ENCODE measurements at places on chromosomes 1 and 21. TPM values are rescaled to one million over a fixed set of nuclear protein-coding genes. Genes with fewer than 3 reads are reported as not detected.

The DMBX1 gene
- total RNA-seq = not detected

The DNAJC28 gene
- 3.0 TPM for total RNA-seq

The APOBEC4 gene
- total RNA-seq = 0.14 TPM

DNA sequence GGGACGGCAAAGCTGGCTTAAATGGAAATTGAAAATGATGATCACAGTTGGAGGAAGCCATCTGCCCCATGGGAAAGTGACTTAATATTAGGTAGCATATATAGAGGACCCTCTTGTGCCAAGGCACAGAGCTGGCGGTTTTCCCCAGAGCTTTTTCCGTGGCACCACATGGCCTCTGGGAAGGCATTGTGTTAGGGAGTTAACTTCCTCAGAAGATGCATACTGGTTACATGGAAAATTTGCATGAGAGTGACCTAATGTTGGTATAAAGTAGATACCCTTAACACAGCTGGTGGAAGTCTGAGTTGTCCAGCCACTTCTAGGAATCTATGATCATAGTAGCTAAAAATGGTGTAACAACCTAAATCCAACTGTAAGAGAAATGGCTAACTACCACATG, 27.3 kb downstream of the CAP1 start:
- DNase-seq = no peak

DNA sequence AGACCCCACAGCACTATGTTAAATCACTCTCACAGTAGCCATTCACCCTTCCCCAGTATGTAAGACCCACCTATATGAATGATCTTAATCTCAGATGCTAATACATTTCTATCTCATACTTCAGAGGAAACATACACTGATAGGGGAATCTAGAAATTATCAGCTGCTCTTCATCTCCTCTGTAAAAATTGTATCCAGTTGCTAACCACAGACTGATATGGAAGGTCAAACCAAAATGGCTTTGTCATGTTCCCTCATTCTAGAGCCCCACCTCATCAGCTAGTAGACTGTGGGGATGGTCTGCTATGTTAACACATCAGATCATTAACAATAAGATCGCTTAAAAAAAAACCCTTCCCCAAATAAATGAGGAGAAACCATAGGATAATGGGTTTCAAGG, 71.7 kb downstream of the UBR4 start:
- no peak for DNase-seq

DNA sequence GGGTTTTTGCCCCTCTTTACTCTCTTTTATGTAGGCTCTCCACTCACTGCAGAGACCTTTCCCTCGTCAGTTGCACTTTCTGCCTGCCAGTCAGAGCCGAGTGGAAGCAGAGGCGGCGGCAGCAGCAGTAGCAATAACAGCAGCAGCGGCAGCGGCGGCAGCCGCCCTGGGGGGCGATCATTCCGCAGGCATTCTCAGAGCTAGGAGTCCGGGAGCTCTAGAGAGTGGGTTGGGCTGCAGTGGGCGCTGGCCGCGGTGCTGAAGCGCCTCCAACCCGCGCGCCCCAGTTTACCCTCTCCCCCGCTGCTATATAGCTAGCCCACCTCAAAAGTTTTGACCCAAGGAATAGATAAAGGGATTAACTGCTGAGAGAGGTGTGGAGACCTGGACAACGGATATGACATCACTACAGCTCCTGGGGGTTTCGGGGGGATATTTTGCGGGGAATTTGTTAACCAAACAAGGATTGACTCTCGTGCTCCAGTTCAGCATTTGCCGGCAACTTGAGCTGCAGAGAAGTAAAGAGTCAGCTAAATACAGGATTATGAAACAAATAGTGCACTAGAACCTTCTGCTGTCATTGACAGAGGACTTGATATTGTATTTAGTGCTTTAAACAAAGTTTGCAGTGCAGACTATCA, at the start of gene OLFM3:
Gene OLFM3 (minus strand): TSS at position 102 of the 641 bp plus-strand sequence.
- DNase-seq = no peak

GRCh38 chr1:226665505-226666163, 73.4 kb downstream of the ITPKB start:
- DNase-seq = no peak

- DNase-seq = no peak
Observed at GRCh38 chr1:157334041-157334440, 195.8 kb upstream of the ETV3 start.

- DNase-seq = no peak
Observed at GRCh38 chr1:20373764-20374163, 83.1 kb downstream of the VWA5B1 start.

The IL23R gene
- not detected for total RNA-seq

DNA sequence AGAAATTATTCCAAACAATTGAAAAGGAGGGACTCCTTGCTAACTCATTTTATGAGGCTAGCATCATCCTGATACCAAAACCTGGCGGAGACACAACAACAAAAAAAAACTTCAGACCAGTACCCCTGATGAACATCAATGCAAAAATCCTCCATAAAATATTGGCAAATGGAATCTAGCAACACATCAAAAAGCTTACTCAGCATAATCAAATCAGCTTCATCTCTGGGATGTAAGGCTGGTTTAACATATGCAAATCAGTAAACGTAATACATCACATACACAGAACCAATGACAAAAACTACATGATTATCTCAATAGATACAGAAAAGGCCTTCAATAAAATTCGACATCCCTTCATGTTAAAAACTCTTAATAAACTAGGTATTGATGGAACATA, 440.1 kb downstream of the NUF2 start:
- DNase-seq = no peak

DNA sequence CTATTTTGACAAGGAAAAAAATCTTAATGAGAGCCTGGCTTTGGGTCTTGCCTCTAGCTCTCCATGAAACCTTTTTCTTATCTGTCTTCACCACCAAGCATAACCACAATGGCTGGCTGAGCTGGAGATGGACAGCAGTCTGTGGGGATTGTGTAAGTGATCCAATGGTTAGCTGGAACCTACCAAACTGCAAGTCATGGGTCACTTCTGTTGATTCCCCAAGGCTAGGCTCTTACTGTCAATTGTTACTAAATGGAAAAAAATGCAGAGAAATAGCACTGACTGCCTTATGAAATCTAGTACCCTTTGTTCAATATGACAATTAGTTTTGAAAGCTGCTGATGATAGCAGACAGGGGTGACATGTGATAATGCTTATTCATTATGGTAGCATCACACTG, 359.0 kb downstream of the ST6GALNAC3 start:
- no peak for DNase-seq

The KRTAP10-2 gene
- total RNA-seq = not detected

GRCh38 chr1:170640581-170640980, 23.4 kb upstream of the PRRX1 start:
- no peak for DNase-seq

GRCh38 chr1:200642481-200642880, 21.9 kb upstream of the KIF14 start:
- DNase-seq = no peak

DNA sequence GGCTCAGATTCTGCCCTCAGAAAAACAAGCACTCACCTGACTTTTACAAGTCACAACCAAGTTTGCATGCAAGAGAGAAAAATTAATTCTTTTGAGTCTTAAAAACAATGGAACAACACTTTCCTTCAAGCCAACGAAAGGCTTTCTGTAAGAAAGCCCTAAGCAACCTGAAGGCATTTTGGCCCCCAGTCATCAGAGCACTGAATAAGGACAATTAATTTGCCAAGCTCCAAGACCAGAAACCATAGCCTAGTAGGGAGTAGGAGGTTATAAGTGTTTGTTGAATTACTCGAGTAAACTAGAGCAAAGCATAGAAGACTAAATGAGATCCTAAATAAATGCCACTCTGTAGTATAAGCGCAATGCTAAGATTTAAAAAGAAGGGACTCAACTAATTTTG, 4.7 kb downstream of the TGFBR3 start:
- DNase-seq = no peak

DNA sequence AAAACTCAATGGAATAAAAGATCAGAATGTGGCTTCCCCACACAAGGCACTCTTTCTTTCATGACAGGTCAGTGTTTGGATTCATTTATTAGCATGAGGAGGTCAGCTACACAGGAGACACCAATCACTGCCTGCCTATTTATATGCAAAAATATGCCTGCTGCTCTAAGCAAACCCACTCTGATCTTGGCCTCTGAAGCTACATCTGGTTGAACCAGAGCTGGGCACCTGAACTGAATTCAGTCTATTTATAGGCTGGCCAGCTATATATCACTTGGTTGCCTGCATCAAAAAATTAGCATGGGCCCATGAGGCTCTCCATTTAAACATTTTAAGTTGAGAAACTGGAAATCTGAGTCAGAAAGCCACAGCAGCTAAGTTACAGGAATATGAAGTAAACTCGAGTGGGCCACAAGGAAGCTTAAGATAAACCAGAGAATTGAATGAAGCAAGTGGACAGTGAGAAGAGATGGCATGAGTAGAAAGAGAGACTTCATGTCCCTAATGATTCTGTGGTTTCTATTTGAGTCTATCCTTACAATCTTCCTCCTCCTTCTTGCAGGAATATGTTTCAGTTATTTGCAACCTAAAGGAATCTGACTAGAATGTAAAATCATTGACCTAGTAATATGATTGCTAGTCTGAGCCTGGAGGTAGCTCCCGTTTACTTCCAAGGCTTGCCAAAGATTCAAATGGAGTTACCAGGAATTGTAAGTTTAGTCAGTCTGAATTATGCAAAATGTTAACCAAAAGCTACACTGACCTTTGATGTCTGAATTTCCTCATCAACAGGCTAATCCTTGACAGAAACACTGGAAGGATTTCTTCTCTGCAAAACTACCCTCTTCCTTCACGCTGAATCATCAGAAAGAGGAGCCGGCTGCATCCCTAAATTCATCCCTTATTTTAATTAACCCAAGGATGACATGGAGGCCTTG, 17.7 kb downstream of the DDAH1 start:
- DNase-seq = no peak

The JTB gene
- 261 TPM for total RNA-seq

GRCh38 chr1:172252958-172253357, 167.5 kb upstream of the C1orf105 start:
- no peak for DNase-seq

The CYP4A11 gene
- not detected for total RNA-seq

The CD53 gene
- not detected for total RNA-seq

The TMPRSS15 gene
- total RNA-seq = not detected

The FAM229A gene
- 12.1 TPM for total RNA-seq

DNA sequence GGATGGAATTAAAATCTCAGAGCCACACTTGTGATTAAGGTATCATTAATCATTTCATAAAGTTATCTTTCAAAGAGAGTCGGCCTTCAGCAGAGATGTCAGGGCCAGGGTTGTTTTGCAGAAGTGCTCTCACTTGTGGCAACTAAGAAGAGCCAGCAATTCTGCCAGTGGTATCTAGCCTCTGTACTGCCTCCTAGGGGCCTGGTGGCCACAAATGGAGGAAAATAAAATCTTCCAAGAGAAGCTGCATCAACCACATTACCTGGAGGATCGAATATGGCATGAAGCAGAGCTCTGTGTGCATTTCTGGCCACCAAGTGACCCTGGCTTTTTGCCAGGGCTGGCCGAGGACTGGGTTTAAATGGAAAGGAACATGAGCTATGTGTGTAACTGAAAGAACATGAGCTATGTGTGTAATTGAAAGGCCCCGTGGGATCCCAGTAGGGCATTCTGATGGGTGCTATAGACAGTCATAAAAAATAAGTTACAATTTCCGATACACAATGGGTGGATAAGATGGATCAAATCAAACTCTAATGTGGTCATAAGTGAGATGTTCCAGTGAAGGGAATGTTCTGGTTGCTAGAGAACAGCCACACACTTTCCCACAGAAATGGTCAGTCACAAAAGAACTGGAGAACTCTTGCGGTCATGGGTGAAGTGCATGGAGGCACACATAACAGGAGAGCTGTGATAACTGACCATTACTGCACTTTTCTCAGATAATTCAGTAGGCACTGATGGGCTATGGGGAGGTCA, 335.8 kb downstream of the CAMTA1 start:
- no peak for DNase-seq

The CACYBP gene
- 32.9 TPM for total RNA-seq

GRCh38 chr1:227429447-227430359, 111.4 kb upstream of the CDC42BPA start:
- no peak for DNase-seq

- DNase-seq = no peak
Observed at GRCh38 chr1:180997843-180998504, 24.7 kb downstream of the STX6 start.

The ID3 gene
- 231 TPM for total RNA-seq

The FLG gene
- not detected for total RNA-seq

GRCh38 chr21:22355949-22356348, 1357.7 kb downstream of the NCAM2 start:
- no peak for DNase-seq

DNA sequence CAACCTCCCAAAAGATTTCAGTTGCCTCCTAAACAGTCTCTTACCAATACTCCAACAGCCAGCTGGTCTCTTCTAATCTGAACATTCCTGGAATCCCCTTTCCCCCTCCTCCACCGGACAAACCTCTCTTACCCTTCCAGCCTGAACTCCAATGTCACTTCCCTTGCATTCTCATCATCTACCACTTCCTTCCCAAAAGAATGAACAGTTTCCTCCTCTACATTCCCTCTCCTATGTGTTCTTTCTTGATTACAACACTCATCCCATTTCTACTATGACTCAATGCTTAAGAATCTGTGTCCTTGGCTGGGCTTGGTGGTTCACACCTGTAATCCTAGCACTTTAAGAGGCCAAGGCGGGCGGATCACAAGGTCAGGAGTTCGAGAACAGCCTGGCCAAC, 417.1 kb downstream of the SETD4 start:
- no peak for DNase-seq

DNA sequence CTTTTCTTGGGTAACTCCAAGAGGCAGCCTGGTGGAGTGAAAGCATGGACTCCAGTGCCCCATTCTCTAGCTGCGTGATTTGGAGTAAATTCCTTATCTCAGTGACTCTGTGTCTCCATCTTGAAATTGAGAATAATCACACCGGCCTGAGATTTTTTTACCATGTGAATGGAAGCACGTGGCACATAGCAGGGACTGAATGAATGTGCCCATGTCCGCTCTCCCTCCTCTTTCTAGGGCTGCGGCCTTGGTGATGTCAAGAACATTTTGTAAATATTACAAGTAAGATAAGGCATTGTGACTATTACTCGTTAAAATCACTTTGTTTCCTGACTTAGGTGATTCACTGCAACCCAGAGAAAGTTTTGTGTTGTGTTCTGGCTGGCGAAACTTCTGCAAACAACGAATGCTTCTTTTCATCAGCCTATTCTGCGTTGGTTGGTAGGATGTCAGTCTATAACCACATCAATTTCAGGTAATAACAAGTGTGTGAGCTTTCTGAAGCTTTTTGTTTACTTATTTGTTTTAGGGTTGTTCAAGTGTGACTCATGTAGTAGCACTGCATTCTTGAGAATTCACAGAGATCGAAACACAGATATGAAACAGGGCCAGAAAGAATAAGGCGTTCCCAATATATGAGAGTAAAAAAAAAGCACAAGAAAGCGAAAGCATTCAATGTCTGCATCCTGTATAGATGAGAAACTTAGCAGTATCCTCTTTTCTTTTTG, 135.7 kb upstream of the SLC45A1 start:
- peak; percentile 27 for DNase-seq

- no peak for DNase-seq
Observed at GRCh38 chr1:60813071-60813470, 269.3 kb upstream of the NFIA start.

The PTCH2 gene
- total RNA-seq = 0.64 TPM

Measured in transverse colon (tissue), 4 donors.